ENCODE measurements at places on chromosomes 1 and 21.

DNA sequence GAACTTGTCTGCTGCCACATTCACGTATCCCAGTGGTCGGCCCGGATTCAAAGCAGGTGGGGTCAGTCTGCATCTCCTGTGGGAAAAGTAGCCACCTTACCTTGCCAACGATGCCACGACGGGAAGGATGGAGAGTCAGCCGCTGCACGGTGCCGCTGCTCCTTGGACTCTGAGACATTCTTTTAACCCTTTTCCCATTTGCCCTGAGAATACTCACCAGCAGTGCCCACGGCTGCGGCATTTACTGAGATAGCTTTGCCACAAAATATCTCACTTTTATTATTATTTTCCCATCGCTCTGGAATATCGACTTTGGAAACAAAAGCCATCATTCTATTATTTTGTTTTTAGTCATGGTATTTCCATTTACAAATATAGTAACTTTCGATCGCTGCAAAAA is 15.3 kb upstream of the TTC34 start:
- no peak for DNase-seq

GRCh38 chr1:223257856-223258550 is 106.0 kb downstream of the SUSD4 start:
- DNase-seq: no peak

GRCh38 chr1:169486281-169487051 is 722 bp upstream of the SLC19A2 start:
- DNase-seq: peak; percentile 32

- DNase-seq: no peak
Measured at GRCh38 chr21:23664193-23664694, 1943.0 kb downstream of the MRPL39 start.

DNA sequence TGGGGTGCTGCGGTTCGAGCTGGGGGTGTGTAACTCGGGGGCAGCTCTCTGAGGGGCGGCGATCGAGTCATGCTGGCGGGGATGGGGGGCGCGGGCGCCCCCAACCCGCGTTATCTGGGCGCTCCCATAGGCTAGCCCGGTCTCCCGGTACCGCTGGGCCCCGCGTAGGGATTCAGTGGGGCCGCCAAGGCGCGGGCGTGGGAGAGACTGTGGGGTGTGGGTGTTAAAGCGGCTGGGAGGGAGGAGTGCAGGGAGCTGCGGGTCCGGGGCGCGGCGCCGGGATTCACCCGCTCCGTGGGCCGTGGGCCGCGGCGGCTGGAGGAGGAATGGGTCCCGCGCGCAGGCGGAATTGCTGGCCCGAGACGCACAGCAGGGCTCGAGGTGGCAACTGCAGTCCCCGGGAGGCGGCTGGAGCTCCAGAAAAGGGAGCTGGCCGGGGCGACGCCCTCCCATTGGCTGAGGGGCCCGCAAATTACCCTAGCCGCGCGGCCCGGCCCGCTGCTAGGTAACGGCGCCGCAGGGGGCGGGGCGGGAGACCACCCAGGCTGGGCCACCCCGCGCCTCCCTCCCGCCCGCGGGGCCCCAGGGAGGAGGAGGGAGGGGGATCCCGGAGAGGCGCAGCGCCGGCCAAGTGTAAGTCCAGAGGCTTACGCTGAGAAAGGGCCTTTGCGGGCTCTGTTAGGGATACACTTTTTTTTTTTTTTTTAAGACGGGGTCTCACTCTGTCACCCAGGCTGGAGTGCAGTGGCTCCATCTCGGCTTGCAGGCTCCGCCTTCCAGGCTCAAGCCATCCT is at the start of gene PTCH2:
Gene PTCH2 (minus strand): TSS at position 392 of the 794 bp plus-strand sequence. CDS start 321 bp downstream, at position 71.
- peak; percentile 23 for DNase-seq

- DNase-seq: no peak
Measured at GRCh38 chr1:183379951-183380350, 38.2 kb downstream of the NMNAT2 start.

GRCh38 chr1:147821883-147822282 is 61.5 kb upstream of the GJA5 start:
- DNase-seq: no peak

DNA sequence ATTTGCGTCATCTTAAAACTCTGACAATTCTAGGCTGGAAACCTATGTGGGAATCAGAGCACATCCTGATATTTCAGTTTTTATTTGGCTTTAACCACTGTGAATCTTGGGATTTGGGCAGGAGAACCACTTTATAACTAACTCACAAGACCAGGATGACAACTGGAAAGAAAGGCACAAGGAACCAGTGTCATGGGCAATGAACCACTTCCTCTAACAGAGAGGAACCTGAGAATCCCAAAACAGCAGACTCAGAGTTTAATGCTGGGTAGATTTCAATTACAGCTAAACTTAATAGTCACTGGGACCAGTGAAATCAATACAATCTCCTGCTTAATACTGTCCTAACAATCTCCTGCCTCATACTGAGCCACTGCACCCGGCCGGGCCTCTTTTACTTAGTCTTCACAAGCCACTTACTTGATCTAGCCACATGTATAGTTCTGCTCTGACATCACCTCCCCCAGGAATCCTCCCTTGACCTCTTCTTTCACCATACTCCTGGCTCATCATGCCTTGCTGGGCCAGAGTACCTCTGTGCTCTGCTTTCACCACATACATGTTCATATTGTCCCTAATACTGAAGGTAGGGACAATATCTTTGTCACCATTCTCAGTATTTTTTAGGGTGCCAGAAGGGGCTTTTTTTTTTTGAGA is 20.2 kb upstream of the SLFNL1 start:
- DNase-seq: no peak

- DNase-seq: no peak
Measured at GRCh38 chr21:20646431-20647165, 351.6 kb upstream of the NCAM2 start.

DNA sequence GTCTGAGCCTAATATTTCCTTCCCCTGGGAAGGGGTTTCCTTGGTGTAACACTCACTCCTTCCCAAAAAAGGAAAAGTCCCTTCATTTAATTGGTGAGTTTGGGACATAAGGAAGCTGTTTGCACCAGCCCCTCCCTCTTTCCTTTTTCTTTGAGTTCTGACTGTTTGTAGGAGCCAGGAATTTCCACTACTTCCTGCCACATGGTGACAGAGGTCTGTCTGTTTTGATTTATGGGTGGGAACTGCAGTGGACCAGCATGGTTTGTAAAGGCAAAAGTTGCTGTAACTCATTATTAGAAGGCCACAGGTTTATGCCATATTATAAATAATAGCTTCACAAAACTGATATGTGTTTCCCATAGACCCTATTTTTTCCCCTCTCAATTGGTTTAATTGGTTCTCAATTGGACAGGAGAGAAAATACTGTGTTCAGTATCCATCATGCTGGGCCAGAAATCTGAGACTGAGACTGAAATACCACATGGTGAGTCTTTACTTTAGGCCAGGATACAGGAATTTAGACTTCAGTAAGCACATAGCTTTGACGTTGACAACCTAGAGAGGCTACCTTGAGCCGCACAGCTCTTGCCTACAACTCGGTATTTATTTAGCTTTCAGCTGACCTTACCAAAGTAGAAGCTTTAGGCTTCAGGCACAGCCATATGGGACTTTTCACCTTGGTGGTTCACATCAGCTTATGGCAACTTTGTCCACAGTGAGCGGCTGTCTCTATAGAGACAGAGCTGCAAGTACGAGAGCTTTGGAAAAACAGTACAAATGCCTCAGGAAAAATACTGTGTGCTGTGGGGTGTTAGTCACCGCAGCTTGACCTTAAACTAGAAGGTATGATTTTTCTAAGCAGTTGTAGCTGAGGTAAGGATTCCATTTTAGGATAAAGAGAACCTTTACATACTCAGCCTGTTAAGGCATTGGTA is 40.0 kb upstream of the RGS7 start:
- DNase-seq: no peak

DNA sequence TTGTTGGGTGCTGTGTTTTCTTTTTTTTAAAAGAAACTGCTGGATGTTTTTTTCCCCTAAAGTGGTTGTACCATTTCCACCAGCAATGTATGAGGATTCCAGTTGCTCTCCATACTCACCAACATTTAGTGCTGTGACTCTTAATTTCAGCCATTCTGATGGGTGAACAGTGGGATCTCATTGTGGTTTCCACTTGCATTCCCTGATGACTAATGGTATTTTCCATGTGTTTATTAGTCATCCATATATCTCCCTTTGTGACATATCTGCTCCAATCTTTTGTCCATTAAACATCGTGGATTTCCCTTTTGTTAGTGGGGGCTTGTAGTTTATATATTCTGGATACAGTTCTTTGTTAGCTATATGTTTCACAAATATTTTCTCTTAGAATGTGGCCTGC is 206.0 kb downstream of the CAMTA1 start:
- DNase-seq: no peak

- peak; percentile 73 for DNase-seq
Measured at GRCh38 chr1:38029081-38029681, 16.6 kb downstream of the UTP11 start.

GRCh38 chr1:197917805-197918651 is 856 bp downstream of the LHX9 start:
- DNase-seq: no peak

GRCh38 chr21:37155186-37155585 is 82.1 kb downstream of the TTC3 start:
- no peak for DNase-seq

DNA sequence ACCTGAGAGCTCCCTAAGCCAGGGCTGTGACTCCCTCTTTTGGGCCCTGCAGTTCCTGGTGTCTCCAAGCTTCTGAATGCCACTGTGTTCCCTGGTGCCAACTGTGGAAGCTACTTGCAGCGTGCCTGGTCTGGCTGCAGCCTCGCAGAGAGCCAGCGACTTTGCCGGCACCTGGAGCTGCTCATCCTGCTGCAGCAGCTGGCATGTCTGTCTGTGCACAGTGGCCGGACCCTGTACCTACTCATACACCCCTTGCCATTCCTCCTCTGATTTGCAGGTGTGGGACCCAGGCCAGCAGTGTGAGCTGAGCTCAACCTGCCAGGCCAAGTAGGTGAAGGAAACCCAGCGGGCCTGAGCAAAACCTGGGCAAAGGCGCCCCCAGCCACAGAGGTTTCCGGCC is 12.3 kb upstream of the AADACL4 start:
- DNase-seq: no peak

- peak; percentile 94 for DNase-seq
Measured at GRCh38 chr1:205041001-205041715, 1.9 kb upstream of the CNTN2 start.

DNA sequence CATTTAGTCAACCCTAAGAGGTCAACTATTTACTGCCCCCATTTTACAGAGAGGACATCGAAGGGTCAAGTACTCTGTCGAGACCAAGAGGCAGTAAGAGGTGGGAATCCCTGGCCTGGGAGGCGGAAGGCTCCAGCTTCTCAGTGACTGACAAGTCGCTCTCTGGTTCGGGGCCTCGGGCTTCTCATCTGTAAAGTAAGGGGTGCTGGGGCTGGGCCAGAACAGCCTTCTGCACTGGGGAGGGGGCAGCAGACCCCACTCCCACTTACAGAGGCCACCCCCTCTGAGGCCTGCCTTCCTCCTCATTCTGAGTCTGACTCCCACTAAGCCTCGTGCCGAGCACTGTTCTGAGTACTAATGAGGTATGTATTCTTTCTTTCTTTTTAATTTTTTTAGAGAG is 17.0 kb upstream of the IFNLR1 start:
- DNase-seq: no peak

DNA sequence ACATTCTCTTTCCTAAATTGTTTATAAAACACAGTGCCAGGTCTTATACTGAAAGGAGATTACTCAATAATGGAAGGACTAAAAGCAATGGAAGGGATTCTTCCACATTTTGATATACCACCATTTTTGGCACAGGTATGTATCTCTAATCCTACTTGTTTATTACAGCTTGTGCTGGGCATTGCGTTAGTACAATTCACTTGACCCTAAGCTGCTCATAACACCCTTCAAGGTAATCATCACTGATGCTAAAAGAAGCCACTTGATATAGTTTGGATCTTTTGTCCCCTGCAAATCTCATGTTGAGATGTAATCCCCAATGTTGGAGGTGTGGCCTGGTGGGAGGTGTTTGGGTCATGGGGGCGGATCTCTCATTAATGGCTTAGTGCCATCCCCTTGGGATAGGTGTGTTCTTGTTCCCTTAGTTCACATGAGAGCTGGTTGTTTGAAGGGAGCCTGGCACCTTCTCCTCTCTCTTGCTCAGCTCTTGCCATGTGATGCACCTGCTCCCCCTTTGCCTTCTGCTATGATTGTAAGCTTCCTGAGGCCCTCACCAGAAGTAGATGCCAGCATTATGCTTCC is 71.1 kb downstream of the NIBAN1 start:
- DNase-seq: no peak

DNA sequence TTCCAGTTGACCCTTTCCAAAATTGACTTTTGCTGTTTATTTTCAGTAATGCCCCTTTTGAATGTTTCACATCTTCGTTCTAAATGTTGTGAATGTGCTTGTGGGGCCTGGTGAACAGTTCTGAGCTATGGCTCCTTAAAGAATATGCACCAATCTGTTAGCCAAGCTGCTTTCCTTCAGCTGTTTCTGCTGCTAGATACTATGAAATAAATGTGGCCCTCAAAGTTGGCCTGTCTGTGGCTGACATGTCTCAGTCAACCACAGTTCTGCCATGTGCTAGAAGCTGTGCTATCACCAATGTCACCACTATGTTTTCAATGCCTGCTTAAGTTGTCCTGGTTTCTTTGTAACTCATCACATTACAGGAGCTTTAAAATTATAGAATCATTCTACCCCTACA is 86.7 kb upstream of the BCL10 start:
- peak; percentile 36 for DNase-seq

DNA sequence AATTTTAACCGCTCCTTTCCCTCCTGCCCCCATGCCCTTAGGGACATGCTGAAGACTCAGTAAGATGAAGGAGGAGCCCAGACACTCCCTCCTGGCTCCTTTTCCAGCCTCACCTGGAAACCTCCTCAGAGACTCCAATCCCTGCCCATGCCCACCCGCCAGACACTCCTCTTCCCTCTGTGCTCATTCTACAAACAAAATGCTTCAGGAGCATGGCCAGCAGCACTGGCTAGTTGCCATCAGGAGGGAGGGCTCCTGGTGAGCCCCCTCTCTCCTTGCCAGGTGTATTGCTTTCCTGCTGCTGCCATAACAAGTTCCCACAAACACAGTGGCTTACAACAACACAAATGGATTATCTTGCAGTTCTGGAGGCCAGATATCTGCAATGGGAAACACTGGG is 126.1 kb downstream of the PSMG1 start:
- DNase-seq: no peak

DNA sequence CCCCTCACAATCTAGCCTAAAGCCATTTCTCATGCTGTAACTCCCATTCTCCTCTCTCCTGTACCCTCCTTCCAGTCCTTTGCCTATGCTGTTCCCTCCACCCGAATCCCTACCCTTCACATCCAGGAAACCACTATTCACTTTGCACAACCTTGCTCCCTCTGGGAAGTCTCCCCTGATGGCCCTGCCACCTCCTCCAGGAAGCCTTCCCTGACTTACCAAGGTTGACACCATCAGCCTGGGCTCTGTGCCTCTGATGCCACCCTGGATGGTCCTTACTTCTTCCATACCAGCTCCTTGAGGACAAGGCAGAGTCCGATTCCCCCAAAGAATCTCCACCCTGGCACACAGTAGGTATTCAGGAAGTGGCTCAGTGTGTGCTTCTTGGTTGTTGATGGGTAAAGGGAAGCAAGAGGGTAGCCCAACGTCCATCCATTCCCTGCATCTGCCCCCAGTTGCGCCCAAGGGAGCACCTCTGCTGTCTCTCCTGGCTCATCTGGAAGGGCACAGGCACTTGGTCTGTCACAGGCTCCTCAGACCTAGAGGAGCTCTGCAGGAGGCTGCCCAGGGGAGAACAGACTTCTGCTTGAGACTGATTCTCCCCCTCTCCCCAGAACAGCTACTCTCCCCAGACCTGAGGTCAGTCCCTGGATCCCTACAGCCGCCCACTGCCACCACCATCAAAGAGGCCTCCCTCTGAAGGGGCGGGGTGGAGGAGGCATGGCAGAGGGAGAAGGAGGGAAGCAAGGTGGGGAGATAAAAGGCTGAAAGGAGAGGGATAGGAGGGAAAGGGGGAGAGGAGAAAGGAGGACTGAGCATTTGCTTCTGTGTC is 36.1 kb upstream of the ZC3H12A start:
- no peak for DNase-seq

Measured in NCI-H446 (cell line).